ENCODE measurements at places on chromosomes 16 and 17. TPM values are rescaled to one million over a fixed set of nuclear protein-coding genes. Genes with fewer than 3 reads are reported as not detected.

The KCNAB3 gene
- 2.2 TPM for polyA plus RNA-seq

The MYH10 gene
- 98.4 TPM for polyA plus RNA-seq

The FAHD1 gene
- 45.4 TPM for polyA plus RNA-seq

The CA7 gene
- not detected for polyA plus RNA-seq

The TMC8 gene
- polyA plus RNA-seq, result not detected

The SIRT7 gene
- 4.3 TPM for polyA plus RNA-seq

The FBXL20 gene
- 5.7 TPM for polyA plus RNA-seq

The TBC1D3E gene
- polyA plus RNA-seq, result not detected

The MYOCD gene
- polyA plus RNA-seq, result 19.0 TPM

The PPP1R1B gene
- not detected for polyA plus RNA-seq

Data from AG04450 (cell line).